CD4-positive, alpha-beta T cell (primary cell): ENCODE measurements at places on chromosomes 4 and X.

DNA sequence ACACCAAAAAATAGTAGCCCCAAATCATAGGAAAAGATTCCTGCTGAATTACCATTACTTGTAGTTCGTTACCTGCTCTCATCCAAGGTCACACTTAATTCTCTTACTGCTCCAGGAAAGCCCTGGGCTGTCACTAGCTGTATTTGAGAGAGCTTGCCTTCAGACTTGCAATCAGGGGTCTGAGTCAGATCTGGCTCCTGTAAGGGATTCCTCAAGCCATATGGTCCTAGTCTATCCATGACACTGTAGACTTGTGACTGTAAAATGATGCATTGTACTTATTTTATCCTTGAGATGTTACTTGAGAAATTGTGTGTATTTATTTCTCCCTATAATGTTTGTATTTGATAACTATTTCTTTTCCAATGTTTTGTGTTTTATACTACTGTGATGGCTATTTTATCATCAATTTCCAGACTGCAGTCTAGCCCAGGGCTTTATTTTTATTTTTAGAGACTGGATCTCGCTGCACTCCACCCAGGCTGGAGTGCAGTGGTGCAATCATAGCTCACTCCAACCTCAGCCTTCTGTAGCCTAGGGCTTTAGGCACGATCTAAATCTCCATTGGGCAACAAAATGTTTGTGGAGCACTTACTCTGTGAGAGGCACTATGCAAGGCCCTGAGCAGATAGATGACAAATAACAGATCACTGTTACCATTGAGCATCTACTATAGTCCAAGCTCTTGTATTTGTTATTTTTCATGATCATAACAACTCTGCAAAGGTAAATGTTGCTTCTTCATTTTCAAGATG is 24.2 kb downstream of the ERVMER34-1 start:
- no peak for DNase-seq

GRCh38 chr4:185541251-185541727 is 6.0 kb upstream of the PDLIM3 start:
- DNase-seq: no peak

- DNase-seq: peak; percentile 59
Observed at GRCh38 chr4:15702941-15703403, at the start of gene BST1. TSS of gene BST1 (plus strand) at chr4:15703065. CDS start at chr4:15703145, 80 bp downstream.

GRCh38 chr4:826508-827208 is 729 bp upstream of the CPLX1 start:
- no peak for DNase-seq

DNA sequence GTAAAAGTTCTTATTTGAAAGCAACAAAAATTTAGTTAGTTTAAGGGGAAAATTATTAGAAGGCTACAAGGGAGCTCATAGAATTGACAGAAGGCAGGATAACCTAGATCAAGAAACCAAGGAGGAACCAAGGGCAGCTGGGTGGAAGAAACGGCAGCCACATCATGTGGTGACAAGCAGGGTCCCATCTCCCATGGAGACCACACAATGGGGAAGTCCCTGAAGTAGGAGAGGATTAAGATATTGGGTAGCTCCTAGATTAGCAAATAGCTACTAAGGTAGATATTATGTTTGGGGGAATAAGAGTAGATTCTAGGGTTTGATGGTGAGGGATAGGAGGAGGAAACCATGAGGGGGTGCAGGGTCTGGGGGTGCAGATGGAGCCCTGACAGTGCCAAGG is 48.0 kb upstream of the TMEM154 start:
- DNase-seq: peak; percentile 5

GRCh38 chr4:142120921-142121320 is 484.5 kb downstream of the IL15 start:
- DNase-seq: no peak

DNA sequence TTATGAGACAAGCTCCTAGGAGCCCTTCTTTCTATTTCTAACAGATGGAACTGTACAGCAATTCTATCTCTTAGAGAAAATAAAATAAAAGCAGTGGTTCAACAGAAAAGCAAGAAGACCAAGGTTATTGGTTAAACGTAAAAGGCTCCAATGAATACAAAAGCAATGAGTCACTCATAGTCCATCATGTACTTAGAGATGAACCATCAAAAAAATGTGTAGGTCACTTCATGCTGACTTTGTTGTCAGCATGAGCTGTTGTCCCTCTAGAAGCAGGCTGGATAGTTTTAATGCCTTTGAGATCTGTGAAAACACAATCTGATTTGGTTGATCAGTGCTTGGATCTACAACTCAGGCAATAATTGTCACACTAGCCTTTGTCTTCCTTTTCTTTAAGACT is 378.6 kb upstream of the ANXA10 start:
- no peak for DNase-seq
